ENCODE measurements at places on chromosomes 4 and X.
A peak's percentile ranks its signal among the peaks of the same experiment; 100 is the strongest.

DNA sequence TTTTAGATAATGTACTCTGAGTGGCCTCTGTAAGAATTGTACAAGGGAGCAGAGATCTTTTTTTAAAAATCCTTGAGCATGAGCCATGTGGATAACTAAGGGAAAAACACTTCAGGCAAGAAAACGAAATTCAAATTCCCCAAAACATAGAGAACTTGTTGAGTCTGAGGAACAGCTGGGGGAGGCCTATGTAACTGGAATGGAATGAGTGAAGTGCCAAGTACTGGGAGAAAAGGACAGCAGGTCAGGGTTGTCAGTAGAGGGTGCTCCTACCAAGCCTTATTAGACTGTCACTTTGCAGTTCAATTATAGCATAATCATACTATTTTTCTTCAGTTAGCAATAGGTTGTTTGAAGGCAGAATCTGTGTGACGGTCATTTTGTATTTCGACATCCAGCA lies 135.1 kb downstream of the ARHGAP6 start:
- no peak for DNase-seq

DNA sequence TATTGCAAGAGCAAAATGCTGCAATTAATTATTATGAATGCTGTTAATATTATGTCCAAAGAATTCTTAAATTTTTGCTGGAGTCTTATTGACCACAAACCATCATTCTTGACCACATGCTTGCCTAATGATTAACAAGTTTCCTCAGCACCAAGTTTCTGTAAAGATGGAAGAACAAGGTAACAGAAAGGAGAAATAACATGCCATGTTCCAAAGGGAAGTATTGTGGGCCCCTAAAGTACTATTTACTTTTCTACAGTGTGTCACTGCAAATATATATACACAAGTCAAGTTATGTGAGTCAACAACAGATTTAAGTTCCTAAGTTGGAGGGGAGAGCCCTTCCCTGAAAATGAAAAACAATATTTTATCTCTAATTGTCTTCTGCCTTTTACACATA lies 20.6 kb downstream of the FAM47E start:
- DNase-seq: no peak

- DNase-seq: no peak
Observed at GRCh38 chrX:56795309-56795868, 66.3 kb downstream of the NBDY start.

- DNase-seq: no peak
Observed at GRCh38 chr4:184280137-184280536, 62.5 kb upstream of the ENPP6 start.

- DNase-seq: no peak
Observed at GRCh38 chr4:121326597-121326996, 54.2 kb downstream of the QRFPR start.

GRCh38 chr4:16387448-16387847 lies 161.2 kb upstream of the TAPT1 start:
- no peak for DNase-seq

- no peak for DNase-seq
Observed at GRCh38 chr4:109996526-109996925, 83.8 kb downstream of the EGF start.

- DNase-seq: no peak
Observed at GRCh38 chr4:46550471-46550870, 160.5 kb upstream of the GABRA2 start.

GRCh38 chr4:86563416-86563815 lies 30.7 kb upstream of the PTPN13 start:
- peak; percentile 48 for DNase-seq

GRCh38 chr4:15037923-15038541 lies 35.8 kb downstream of the CPEB2 start:
- DNase-seq: no peak

- DNase-seq: no peak
Observed at GRCh38 chrX:40578039-40578695, 2.6 kb upstream of the ATP6AP2 start.

Data from NCI-H226 (cell line).